Muscle of back (tissue), 13 donors: ENCODE measurements at places on chromosomes 5 and 9.

DNA sequence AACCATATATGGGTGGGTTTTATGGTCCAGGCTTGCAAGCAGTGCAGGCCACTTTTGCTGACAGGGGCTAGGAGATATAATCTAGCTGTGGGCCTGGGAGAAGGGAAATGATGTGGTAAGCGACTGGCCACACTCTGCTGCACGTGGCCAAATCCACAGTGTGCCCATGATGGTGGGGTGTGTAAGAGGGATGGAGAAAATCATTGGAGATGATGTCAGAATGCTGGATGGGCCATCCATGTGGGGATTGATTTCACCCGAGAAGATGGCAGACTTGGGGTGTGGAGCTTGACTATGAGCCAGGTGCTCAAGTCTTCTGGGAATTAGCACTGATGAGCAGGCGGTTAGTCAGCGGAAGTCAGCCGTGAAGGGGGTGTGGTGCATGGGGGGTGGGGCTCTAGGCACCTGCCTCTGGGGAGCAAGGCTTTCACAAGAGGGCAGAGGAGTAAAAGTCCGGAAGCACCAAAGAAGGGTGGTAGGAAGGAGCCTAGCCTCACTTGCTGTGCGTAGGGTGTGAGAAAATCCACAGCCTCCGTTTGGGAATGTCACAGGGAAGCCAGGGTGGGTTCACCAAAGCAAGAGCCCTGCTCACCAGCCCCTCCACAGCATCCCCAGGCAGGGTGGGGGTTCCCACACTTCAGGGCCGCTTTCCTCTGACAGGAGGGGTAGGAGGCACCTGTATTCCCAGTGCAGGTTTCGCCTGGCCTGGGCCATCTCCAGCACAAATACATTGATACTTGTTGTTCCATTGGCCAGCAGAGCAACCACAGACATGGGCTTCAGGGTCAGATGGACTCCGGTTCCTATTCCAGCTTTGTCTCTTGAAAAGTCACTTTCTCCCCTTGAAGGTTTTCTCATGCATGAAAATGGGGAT, 44.5 kb upstream of the ANGPTL2 start:
- DNase-seq = no peak

DNA sequence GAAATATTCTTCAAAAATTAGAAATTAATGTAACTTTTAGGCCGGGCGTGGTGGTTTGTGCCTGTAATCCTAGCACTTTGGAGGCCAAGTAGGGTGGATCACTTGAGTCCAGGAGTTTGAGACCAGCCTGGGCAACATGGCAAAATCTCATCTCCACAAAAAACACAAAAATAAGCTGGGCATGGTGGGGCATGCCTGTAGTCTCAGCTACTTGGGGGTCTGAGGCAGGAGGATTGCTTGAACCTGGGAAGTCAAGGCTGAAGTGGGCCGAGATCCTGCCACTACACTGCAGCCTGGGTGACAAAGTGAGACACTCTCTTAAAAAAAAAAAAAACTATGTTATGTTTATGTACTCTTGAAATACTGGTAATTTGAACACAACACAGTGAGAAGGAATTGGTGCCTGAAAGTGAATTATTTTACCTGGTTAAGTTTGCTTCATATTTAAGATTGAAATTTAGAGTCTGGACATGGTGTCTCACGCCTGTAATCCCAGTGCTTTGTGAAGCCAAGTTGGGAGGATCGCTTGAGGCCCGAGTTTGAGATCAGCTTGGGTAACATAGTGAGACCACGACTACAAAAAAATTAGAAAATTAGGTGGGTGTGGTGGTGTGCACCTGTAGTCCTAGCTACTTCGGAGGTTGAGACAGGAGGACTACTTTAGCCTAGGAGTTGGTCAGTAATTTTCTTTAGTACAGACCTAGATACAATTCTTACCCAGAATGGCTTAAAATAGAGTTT, 15.0 kb downstream of the ARRDC3 start:
- no peak for DNase-seq

DNA sequence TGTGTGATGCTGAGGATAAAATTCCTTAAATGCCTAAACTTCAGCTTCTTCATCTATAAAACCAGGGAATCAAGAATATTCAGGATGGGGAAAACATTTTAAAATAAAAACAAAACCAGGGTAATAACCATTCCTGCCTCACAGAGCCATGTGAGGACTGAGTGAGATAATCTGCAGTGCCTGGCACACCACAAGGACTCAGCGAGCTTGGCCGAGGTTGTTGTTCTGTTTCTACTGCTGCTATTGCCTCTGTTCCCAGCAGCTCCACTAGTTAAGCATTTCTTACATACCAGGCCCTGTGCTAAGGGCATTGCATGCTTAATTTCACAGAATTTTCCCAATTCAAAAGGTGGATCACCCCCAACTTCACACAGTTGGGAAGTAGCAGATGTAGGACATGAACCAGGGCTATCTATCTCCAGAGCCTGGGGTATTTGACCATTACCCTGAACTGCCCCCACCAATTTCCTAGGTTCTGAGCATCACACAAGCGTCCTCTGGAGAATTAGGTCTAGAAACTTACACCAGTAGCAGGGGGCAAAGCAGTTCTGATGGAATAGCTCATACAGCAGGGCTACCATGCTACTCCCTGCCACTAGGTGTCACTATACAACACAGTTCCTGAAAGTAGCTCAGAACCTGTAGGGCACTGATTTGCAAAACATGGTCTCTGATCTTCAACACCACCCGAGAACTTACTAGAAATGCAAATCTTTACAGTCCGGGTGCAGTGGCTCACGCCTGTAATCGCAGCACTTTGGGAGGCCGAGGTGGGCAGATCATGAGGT, 74.3 kb downstream of the LRSAM1 start:
- DNase-seq = no peak

DNA sequence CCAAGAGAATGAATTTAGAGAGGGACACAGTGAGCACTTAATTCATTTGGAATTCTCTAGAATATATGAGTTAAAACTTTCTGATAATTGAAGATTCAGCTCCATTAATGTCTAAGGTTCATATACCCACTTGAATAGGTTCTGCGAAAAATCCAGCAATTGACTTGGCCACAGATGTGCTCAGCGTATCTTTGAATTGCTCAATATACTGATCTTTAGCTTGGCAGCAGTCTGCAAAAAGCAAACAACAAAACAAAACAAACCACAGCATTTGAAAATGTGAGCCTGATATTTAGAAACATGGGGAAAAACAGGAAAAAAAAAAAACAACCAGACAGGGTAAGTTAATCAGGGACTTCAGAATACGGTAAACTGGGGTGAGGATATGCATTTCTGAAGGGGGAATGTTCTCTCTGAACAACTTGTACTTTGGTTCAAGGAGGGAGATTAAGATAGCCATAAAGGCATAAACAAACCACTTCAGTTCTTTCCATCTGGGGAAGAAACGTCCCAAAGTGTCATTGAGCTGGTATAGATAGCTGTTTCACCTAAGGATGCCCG, 21.4 kb downstream of the AGXT2 start:
- no peak for DNase-seq

- no peak for DNase-seq
Observed at GRCh38 chr5:61293873-61294272, 38.2 kb upstream of the ZSWIM6 start.

DNA sequence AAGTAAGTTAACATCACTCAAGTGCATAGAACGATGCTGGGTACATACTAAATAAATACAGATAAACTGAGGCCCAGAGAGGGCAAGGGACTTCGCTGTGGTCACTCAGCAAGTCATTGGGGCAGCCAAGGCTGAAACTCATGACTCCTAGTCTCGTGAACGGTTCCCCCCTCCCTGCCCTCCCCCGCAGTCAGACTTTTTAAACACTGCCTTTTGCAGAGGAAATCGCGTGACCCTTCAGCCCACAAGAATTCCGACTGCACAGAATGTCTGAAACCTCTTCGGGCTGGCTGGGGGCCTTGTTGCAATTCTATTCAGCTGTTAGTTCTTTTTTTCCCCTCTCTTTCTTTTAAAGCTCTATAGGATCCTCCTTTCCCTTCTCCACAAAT, 28.1 kb downstream of the NEK6 start:
- DNase-seq = peak; percentile 89

DNA sequence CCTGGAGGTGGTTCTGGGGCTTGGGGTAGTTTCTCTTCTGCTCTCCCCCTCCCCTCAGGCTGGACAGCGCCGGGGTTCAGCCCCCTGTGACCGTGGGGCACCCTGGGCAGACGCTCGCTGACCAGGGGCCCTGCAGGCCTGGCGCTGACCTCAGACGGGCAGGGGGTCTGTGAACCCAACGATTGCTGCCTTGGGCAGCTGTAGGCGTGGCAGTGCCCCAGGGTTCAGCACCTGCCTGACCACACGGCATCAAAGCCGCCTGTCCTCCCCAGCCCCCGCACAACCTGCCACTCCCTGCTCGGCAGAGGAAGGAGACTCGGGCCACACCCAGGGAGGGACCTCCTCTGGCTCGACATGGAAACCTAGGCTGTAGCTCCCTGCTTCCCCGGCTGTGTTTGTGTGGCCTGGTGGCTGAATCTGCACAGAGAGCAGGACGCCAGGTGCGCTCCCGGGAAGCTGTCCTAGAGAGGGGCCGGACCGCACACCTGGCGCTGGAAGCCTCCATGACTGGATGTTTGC, 12.2 kb downstream of the LCN12 start:
- DNase-seq = no peak

DNA sequence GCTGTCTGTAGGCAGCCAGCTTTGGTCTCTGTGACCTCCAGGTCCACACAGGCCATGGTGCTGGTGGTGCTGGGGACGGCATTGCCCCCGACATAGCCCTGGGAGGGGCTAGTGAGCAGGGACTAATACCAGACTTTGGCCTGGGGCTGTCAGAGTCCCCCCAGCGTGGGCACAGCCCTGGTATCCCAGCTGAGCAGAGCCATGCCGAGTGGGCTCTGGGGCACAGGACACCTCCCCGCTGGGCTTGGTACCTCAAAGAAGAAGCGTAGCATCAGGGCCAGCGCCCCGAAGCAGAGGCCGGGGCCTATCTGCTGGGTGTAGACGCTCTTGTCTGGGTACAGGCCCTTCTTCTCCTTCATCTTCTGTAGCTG, 9.5 kb downstream of the MYMK start:
- no peak for DNase-seq
